ENCODE measurements at places on chromosomes 3 and 15.
A peak's percentile ranks its signal among the peaks of the same experiment; 100 is the strongest.

- H3K27me3 ChIP-seq: no peaks in the 10 kb centered on the region
- H3K4me1 ChIP-seq: peaks cover 16% of the 10 kb centered on the region
- peak overlapping the region; percentile 45 for H3K27ac ChIP-seq
These were observed 85.3 kb downstream of the MEIS2 start for GRCh38 chr15:37015035-37015434.

DNA sequence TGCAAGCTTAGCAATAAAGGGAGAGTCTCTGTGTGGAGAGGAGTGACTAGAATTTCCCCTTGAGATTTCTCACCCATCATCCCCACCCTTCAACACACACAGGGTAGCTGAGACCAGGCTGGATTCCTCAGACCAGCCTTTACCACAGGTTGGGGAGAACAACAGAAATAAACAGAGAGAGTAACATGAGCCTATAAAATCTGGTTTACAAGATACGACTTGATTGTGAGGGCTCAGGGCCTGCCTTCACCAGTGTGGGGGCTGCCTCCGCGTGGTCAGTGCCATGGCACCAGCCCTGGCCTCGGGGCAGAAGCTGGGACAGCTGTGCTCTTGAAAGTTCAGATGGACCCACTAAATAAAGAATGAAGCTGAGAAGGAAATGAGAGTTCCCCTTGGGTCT, 14.6 kb upstream of the MAGEF1 start:
- no peak overlapping the region for H3K4me3 ChIP-seq
- no peak overlapping the region for H3K27ac ChIP-seq
- no peaks in the 10 kb centered on the region for H3K36me3 ChIP-seq
- DNase-seq: no peak
- no peaks in the 10 kb centered on the region for H3K27me3 ChIP-seq

DNA sequence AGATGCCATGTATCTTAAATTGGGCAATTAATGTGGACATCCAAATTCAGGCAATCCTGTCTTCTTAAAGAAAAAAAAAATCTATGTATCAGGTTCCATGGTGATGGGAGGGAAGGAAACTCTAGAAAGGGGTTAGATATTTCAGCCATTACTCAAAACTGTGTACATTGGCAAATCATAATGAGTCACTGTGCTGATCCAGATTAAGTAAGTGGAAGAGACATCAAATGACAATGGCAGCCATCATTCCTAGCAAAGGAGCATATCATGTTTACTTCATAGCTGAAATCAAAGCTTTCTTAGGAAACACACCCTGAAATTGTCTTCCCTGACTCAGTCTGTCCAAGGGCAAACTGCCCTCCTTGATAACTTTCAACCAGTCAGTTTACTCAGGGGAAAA, 713.3 kb upstream of the GBE1 start:
- no peak for DNase-seq
- H3K27me3 ChIP-seq: no peaks in the 10 kb centered on the region
- H3K36me3 ChIP-seq: no peaks in the 10 kb centered on the region
- H3K4me1 ChIP-seq: no peaks in the 10 kb centered on the region

GRCh38 chr15:45326741-45327140, 51.6 kb downstream of the GATM start:
- no peak for DNase-seq
- H3K4me3 ChIP-seq: no peak overlapping the region
- H3K27me3 ChIP-seq: no peaks in the 10 kb centered on the region
- no peaks in the 10 kb centered on the region for H3K36me3 ChIP-seq
- no peaks in the 10 kb centered on the region for H3K4me1 ChIP-seq

DNA sequence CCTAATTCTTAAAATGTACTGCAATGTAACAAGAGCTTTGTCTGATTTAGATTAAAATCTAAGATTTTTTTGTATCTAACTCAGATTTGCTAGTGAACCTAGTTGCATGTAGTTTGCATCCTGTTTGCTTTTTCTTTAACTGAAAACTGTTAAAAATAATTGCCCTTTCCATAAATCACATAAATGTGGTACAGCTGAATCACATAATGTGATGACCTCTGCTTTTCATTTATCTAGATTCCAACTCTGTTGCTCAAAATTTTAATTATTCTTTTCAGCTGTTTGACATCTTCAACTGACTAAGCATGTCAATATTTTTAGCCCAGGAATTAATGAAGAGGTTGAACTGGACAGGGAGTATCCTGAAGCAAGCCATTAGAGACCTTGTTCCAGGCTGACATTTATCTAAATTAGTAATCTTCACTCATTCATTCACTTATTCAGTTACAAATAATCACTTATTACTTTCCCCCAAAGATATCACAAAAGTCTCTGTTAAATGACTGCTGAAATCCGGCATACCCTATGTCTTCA, 101.9 kb upstream of the PLXND1 start:
- H3K27me3 ChIP-seq: no peaks in the 10 kb centered on the region
- no peak overlapping the region for H3K4me3 ChIP-seq
- H3K36me3 ChIP-seq: no peaks in the 10 kb centered on the region

DNA sequence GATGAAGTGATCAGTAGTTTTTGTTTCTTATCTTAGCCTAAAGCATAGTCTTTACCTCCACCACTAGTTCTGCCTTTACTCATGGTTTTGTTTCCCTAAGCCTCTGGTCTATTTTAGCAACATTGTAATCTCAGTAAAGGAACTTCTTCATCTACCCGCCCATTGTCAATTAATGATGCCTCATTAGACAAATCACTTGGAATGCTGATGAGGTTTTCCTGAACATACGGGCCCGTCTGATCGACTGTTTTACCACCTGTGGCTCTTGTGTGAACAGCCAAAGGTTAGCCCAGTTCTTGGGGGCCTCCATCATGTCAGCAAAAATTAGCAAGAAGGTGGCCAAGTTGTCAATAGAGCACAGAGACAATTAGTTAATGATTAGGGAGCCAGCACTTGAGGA, 470.1 kb upstream of the ARRDC4 start:
- no peaks in the 10 kb centered on the region for H3K4me1 ChIP-seq
- no peak overlapping the region for H3K27ac ChIP-seq
- no peak overlapping the region for H3K4me3 ChIP-seq
- no peak for DNase-seq
- H3K27me3 ChIP-seq: no peaks in the 10 kb centered on the region
- H3K36me3 ChIP-seq: no peaks in the 10 kb centered on the region

DNA sequence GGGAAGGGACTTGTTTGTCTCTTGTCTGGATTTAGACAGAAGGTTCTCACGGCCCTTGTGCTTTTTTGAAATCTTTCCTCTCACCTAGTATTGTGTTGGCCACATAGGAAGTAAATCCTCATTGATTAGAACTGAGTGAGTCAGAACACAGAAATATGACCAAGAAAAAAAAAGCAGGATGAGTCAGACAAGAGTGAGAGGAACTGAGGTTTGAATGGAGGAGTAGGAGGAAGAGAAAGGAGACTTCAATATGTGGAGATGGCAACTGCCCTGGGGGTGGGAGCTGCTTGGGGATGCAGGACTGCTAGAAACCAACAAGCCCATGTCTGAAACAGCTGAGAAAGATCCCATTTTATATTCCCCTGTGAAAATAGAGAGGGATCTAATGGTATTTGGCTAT, 194.1 kb upstream of the ZBTB20 start:
- no peak for DNase-seq
- no peaks in the 10 kb centered on the region for H3K36me3 ChIP-seq
- no peaks in the 10 kb centered on the region for H3K27me3 ChIP-seq
- no peak overlapping the region for H3K4me3 ChIP-seq
- no peak overlapping the region for H3K27ac ChIP-seq
